ENCODE measurements at places on chromosomes 11 and 22.

- DNase-seq, result no peak
Measured at GRCh38 chr11:1255151-1255550, 32.3 kb downstream of the MUC5B start.

DNA sequence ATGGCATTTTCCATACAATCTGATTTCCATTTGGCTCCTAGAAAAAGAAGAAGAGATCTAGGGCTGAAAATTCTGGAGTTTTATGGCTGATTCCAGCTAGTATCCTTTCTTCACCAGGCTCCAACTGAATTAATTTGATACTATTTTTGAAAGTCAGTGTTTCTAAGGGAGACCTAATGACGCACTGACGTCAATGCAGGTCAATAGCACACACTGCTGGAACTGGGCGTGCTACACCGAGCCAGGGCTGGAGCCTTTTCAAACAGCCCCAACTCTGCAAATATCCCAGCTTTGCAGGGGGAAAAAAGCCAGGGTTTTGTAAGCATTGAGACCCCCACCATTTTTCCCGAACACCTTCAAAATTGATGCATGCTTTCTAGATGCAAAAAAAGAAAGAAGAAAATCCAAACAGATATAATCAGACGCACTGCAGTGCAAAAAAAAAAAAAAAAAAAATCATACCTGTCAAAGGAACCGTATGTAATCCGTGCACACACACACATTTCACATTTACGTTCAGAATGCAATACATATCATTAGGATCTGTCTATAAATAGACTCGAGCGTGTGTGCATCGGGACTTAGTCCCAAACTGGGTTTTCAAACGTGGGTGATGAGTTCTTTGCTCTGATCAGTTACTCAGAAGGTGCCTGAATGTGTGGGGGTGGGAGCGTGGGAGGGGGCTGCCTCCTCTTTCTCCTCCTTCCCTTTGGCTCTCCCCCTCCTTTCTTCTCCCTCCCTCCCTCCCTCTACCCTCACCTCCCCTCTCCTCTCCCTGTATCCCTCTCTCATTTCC, 124.5 kb upstream of the HSD17B12 start:
- DNase-seq, result no peak

DNA sequence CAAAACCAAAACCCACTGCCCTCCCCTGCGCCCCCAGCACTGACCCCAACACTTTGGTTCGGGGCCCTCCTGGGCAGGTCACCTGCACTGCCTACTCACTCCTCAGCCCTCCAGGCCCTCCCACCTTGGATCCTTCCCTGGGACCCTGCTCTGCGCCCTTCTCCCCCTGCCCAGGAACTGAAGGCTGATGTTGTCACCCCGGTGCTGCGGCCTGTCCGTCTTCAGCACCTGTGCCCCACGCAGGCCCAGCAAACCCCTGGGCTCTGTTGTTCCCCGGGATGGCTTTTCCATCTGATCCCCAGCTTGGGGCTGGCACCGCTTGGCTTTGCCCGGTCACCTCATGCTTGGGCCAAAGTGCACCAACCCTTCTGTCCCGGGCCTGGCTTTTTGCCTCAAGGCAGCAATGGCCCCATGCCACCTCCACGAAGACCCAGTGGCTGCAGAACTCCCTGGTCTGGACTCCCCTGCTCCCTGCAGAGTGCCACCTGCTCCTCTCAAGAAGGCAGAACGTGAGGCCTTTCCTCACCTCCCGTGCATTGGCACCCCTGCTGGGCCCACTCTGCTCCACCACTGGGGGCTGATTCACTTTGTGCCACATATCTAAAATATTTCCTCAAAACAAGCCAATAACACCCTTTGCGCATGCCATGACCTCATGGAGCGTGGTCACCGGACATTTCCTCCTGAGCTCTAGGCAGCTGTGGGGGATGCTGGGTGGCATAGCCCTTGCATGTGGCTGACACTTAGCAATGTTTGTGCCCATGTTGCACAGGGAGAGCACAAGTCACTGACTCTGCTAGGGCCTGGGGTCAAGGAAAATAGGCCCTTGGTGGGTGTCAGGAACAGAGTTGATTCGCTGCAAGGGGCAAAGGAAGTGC, 8.8 kb downstream of the PPM1F start:
- no peak for DNase-seq

- no peak for DNase-seq
Measured at GRCh38 chr11:110366291-110366690, 63.5 kb upstream of the FDX1 start.

DNA sequence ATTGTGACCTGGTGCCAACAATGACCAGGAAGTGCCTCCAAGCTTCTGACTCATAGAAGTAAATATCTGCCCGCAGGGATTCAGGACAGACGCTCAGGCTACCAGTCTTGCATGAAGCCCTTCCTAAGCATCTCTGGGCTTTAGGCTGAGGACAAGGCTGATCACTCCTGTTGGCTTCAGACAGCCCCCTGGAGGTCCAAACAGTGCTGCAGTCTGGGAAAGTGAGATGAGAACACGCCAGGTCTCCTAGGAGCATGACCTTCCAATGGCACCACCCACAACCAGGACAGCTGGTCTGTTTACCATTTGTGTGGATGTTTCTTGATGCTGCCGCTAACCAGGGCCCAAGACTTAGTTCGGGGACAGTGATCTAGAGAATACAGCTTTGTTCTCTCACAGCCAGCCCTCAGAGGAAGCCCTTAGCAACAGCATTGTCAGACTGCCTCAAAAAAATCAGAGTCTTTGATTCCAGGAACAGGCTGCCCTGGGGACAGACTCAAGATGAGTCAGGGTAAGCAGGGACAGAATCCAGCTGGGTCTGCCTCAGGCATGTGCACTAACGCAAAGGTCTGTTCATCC, 111.2 kb downstream of the ZNF280B start:
- no peak for DNase-seq

- DNase-seq, result peak; percentile 22
Measured at GRCh38 chr22:37021710-37022482, 2.4 kb downstream of the MPST start.

GRCh38 chr11:91100427-91100826, 877.6 kb upstream of the CHORDC1 start:
- DNase-seq, result no peak

DNA sequence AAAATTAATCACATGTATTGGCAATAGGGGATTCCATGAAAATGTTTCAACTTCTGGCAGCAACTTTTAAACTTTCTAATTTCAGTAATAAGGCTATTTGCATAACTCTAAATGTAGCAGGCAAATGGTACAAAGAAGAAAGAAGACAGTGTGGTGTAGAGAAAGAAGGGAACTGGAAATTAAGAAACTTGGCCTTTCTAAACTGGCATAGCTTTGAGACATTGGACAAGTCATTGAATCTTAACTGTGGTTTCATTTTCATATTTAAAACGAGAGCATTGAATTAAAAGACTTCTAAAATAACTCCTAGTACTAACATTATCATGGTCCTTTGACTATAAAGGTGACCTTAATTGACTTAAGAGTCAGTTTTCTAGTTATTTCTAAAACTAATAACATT, 125.0 kb downstream of the UVRAG start:
- no peak for DNase-seq

GRCh38 chr11:116859175-116859574, 21.8 kb upstream of the APOA1 start:
- DNase-seq, result no peak

DNA sequence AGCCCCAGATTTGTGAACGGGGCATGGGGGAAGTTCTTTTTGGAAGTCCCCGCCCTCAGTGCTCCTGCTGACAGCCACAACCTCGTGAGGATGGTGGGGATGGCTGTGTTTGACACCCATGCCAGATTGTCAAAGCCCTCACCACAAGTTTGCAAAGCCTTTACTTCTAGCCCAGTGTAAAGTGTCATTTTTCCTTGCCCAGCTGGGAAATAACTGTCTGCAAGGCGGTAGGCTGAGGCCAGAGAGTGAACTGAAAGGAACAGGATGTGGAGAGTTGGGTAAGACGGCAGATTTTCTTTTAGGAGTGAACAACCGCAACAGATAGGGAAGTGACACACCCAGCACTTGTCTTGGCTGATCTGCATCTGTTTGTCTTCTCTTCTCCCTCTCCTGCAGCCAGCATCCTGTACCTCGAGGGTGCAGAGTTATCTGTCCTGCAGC, 13.6 kb downstream of the IL17RA start:
- DNase-seq, result no peak

DNA sequence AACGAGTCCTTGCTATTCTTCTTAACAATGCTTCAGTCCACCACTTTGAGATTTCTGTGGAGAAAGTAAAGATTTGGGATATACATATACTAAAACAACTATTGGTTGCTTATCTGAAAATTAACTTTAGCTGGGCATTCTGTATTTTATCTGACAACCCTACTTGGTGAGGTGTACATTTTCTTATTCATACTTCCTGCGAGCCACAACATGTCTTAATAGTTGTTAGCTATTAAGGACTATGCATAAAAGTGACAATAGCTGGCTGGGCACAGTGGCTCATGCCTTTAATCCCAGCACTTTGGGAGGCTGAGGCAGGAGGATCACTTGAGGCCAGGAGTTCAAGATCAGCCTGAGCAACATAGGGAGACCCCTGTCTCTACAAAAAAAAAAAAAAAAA, 28.0 kb upstream of the TMA7B start:
- no peak for DNase-seq

DNA sequence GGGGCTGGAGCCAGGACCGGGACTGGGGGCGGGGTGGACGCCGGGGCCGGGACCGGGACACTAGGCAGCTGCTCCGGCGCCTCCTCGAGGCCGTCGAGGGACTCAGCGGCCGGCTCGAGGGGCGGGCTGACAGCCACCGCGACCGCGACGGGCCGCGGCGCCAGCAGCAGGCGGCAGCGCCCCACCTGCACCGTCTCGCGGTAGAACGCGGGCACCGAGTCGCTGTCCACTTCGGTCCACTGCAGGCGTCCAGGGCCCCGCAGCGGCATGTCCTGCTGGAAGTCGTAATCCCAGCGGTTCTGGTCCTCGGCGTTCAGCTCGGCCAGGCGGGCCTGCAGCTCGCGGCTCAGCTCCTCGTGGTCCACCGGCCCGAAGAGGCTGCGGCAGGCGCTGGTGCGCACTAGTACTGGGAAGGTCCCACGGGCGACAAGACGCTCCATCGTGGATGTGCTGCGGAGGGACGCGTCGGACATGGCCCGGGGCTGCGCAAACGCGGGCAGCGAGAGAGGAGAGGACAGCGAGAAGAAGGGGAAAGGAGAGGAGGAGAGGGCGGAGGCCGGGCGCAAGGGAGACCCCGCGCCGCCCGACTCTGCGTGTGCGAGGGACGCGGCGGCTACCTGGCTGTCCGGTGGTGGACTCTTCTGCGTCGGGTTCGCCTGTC, 428 bp downstream of the CDKN1C start:
- DNase-seq, result no peak

GRCh38 chr11:104772806-104773241, 125.4 kb downstream of the CASP12 start:
- no peak for DNase-seq

DNA sequence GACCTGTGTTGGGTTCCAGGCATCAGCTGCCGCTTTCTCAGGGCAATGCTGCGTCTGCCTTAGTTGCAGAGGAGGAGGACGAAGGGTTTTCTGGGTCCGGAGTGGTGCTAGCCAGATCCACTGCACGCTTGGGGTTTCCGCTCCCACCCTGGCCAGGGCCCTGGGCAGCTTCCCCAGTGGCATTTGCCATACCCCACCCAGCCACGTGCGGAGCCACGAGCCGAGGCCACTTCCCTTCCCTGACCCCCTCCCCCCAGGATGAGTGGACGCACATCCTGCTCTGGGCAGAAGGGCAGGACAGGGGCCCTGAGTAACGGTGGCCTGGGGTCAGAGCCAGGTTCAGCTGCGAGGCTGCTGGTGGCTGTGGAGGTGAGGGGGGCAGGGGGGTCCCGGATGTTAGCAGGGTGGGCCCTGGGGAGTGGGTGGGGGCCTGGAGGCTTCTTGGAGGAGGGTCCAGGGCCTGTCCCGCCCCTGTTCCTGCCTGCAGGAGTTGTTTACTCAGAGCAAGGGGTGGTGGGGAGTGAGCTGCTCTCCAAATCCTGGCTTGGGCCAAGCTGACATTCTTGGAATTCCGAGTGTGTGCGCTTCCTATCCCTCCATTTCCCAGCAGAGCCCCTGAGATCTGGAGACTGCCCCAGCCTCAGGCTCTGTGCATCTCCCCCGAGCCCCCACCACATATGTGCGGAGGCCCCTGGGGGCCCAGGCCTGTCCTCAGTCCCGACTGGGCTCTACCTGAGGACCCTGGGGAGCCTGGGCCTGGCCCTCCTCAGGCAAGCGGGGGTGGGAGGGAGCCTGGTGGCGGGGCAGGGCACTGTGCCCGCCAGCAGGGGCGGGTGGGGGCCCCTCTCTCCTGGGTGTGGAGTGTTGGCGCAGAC, 1.4 kb downstream of the TSPAN4 start:
- no peak for DNase-seq

GRCh38 chr22:28869736-28870135, 13.6 kb upstream of the ZNRF3 start:
- DNase-seq, result no peak

DNA sequence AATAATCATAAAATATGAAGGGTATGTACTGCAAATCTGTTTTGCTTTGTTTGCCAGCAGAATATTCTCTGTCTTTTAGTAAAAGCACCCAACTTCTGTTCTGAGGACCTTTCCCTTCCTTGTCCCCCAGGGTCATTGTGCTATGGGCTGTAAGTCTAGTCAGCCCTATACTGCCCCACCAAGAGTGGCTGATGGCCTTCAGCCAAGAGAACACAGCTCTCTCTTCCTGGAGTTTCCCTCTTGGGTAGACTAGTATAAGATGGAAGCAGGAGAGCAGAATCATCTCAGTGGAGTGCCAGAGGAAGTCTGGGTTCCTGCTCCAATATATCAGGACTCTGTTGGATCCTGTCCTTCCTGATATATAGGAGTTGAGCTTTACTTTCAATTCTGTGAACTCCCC, 29.0 kb downstream of the MMP13 start:
- DNase-seq, result no peak

DNA sequence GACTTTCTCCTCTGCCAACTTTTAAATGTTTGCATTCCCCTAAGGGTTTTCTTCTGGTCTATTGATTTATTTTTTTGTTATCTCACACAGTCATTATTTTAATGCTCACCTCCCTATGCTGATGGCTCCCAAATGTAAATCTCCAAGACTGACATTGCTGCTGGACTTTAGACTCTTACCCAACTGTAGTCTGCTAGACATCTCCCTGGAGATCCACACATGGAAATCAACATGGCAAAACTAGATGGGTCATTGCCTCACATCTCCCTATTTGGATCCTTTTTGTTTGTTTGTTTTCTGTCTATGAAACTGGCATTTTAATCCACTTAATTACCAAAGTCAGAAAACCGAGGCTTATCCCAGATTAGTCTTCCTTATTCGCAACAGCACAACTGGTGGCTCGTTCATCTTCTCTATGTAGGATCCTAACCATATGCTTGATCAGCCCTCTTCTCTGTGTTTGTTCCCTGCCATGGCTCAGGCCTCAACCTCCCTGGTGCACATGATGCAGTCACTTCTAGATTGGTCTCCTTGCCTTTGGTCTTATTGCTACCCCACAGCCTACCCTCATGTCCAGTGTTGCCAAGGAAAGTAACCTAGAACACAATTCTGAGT, 37.3 kb downstream of the SC5D start:
- no peak for DNase-seq

DNA sequence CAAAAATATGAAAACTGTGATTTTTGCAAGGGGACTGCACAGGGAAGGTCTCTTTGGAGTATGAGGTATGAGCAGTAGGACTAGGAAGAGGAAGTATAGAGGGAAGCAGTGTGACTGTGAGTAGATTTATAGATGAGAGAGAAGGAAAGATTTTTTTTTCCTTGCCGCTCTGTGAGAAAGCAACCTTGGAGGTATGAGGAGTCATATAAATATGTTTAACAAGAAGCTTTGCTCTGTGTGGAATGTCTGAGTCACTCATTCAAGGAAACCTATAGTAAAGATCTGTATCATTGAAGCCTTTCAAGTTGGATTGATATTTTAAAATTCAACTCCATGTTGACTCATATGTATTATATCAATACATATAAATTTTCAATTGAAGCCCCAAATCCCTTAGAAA, 26.2 kb downstream of the DNHD1 start:
- no peak for DNase-seq

GRCh38 chr11:27863637-27864036, 163.4 kb upstream of the BDNF start:
- DNase-seq, result no peak
